ENCODE measurements at places on chromosomes 3 and 15.

GRCh38 chr3:10766049-10766705, 49.9 kb upstream of the SLC6A11 start:
- no peak for DNase-seq

- no peak for DNase-seq
Observed at GRCh38 chr15:29870495-29871151, 48.4 kb upstream of the TJP1 start.

DNA sequence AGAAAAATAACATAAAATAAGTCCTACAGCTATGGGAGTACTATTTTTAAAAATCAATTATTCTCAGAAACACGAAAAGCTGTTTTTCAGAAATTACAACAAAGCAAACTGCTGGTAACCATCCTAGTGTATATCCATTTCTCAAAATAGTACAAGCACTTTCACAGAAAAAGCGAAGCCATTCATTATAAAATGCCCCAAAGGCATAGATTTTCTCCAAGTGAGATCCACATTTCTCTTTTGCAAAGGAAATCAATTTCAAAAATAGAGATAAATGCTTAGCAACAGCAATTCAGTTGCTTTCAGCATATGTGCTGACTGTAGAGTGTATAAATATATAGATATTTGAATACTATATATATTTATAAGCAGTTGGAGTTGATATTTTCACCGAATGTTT, 1266.3 kb downstream of the SI start:
- DNase-seq, result no peak

DNA sequence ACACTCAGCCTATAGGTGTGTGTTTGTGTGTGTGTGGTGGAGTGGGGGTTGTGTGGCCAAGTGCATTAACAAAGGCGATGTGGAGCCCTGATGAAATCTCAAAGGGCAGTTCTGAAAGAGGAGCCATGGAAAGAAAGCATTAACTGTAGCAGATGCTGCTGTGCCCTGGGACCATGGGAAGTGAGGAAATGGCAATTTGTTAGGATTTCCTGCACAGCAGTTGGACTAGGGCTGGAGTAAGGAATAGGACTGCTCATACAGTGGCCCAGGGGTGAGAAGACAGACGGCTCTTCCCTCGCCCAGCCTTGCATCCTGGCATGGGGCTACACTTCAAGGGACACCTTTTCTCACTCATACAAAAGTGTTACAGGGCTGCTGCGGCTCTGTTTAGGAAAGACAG, 12.3 kb upstream of the ZBTB38 start:
- DNase-seq, result no peak

DNA sequence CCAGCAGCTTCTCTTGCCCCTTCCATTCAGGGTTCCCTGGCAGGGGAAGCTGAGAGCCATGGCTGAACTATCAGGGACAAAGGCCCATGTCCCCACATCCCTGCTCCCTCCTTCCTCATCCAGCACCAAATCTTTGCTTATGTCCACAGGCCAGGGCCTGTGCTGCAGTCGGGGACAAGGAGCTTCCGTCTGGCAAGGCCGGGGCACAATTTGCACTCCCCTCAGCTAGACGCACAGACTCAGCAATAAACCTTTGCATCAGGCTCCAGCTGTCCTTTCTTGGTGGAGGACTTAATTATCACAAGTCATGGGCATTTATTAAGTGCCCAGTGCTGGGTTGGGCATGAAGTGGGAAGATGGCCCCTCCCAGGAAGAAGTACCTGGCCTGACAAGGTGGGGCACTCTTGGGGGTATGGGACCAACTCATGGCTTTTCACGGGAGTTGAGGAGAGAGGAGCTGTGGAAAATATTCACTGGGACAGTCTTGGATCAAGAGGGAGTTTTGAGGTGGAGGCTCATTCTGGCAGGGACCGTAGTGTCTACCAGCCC, 4.9 kb downstream of the GNAT1 start:
- DNase-seq, result no peak

DNA sequence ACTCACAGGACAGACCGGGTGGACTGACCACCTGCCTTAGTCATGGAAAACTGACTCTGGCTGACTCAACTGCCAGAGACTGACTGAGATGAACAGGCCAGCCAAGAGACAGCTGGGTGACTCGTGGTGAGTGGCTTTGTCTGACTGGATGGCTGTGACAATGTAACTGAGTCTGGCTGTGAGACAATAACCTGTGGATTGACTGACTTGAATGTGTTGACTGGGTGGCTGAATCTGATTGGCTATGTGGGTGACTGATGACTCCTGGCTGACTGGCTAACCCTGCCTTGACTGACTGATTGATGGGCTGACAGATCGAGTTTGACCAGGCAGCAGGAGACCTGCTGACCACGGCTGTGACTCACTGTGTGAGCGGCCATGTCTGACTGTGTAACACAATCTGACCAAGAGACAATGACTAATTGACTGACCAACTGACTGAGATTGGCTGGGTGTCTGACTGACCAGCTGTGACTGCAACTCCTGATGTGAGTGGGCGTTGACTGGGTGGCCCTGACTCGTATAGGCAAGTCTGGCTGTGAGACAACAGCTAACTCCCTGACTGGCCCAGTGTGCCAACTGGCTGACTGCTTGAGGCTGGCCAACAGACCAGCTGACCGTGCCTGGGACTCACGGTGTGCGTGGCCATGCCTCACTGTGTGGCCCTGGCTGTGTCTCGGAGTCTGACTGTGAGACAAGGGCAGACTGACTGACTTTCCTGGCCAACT, 509.1 kb downstream of the SHQ1 start:
- DNase-seq, result no peak

- DNase-seq, result no peak
Observed at GRCh38 chr3:182862159-182862860, 69.0 kb downstream of the ATP11B start.

DNA sequence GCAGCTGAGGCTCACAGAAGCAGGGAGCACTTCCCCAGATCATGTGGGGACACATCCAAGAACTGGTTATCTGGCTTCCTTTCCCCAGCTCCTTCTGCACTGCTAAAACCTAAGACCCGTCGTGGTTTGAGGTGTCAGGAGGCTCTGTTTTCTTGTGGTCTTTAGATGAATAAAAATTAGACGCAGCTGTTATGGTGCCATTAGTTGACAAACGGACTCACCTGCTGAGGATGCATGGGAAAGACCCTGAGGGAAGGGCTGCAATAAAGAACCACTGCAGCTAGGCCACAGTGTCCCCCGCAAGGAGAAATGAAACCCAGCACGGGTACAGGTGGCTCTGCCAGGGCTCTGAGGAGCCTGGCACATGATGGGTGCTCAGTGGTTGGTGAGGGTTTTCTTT, 99.4 kb downstream of the IQSEC1 start:
- no peak for DNase-seq

DNA sequence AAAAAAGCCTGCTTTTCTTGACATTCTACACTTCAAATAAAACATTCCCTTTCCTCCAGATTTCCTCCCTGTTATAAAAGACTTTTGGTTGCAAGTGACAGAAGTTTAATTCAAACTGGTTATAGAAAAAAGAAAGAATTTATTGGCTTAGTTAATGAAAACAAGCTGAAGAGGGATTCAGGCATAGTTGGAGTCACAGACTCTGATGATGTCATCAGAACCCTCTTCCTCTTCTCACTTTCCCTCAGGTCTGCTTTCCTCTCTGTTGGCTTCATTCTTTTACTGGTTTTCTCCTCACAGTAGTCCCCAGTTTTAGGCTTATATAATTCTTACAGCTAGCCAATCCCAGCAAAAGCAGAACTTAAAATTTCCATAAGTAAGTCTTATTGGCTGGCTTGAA, 32.0 kb upstream of the MBNL1 start:
- no peak for DNase-seq

- DNase-seq, result no peak
Observed at GRCh38 chr3:53719796-53720195, 126.4 kb downstream of the CHDH start.

- no peak for DNase-seq
Observed at GRCh38 chr3:6110451-6110850, 750.5 kb upstream of the GRM7 start.

- no peak for DNase-seq
Observed at GRCh38 chr3:17505856-17506255, 236.6 kb downstream of the TBC1D5 start.

DNA sequence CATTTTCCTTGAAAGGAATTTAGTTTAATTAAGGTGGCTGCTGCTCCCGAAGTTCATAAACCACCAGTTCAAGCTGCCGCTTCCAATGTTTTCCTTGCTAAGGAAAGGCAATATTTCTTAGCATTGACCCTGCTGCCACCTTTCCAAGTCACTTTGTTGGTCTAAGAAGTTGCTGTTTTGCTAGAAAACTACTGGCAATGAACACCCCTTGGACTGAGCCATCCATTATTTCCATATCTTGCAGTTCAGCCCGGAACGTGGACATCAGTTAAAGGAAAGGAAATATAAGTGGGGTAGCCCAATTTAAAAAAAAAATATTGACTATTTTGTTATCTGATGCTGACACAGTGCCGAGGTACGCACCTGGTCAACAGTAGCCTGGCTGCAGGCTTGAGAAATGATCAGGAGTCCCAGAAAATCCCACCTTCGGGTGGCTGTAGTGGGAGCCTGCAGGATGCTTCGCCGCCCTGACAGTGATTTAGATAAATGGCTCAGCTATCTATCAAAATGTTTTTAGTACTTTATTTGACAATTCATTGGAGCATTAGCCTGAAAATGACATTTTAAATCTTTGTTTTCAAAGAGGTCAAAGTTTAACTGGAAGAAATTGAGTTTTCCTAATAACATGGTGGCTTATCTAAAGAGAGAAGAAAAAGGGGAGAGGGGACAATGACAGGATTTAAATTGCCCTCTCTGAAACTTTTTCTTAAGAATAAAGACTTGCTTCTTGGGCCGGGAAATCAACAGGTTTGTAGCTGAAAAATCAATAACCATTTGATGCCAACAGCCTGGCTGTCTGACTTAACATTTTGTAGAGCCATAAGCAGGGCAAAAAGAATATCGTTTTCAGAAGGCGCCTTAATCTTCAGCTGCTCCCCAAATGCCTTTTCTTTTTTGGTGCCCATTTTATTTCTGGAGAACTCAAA, 1.6 kb downstream of the RARB start:
- no peak for DNase-seq

DNA sequence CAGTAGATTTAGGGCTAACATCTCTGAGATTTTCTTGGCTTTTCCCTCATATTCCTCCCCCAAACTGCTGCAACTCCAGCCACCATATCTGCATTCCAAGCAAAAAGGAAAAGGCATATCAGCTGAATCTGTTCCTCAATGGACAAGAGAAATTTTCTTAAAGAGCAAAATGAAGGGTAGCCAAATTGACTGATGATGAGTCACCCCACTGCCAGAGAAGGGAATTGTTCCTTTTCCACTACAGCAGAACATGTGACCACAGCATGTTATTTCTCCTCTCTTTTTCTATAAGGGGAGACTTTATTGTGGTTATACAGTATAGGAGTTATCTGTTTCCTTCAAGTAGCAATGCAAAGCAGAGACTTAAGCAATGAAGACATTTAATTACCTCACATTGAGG, 172.5 kb downstream of the MTHFS start:
- no peak for DNase-seq

- no peak for DNase-seq
Observed at GRCh38 chr15:51075364-51075763, 19.3 kb downstream of the TNFAIP8L3 start.

DNA sequence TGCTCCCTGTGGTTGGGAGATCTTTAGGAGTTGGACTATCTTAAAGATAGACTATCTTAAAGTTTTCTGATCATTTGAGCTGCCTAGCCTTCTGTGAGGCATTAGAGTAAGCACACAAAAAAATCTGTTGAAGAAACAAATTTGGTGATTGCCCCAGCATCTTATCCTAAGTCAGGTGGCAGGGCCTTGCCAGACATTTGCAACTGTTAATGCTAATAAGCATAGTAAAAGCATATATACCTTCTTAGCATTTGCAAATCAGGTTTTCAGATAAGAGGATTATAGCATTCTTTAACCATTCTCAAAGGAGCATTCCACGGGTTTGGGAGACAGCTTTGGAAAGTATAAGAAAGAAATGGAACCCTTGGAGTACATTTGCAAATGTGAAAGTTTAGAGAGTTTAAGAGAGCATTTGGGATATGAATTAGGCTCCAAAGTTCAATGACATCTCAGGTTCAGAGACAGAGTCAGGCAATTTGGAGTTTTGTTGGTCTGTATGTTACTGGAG, 61.0 kb downstream of the SEMA6D start:
- no peak for DNase-seq

GRCh38 chr3:19485267-19485666, 337.0 kb downstream of the KCNH8 start:
- no peak for DNase-seq

- DNase-seq, result no peak
Observed at GRCh38 chr15:26477044-26477443, 295.8 kb downstream of the GABRB3 start.

GRCh38 chr3:50323614-50324199, 1.2 kb upstream of the HYAL2 start:
- DNase-seq, result no peak

GRCh38 chr15:83837945-83838571, 184.1 kb downstream of the ADAMTSL3 start:
- DNase-seq, result no peak

DNA sequence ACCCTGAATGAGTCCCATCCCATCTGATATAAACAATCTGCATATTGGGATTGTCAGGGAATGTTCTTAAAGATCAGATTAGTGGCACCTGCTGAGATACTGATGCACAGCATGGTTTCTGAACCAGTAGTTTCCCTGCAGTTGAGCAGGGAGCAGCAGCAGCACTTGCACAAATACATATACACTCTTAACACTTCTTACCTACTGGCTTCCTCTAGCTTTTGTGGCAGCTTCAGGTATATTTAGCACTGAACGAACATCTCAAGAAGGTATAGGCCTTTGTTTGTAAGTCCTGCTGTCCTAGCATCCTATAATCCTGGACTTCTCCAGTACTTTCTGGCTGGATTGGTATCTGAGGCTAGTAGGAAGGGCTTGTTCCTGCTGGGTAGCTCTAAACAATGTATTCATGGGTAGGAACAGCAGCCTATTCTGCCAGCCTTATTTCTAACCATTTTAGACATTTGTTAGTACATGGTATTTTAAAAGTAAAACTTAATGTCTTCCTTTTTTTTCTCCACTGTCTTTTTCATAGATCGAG, 4.5 kb downstream of the B2M start:
- DNase-seq, result no peak

GRCh38 chr3:194277104-194277785, 73.9 kb downstream of the CPN2 start:
- no peak for DNase-seq

GRCh38 chr3:28777806-28778475, 429.3 kb upstream of the AZI2 start:
- no peak for DNase-seq

DNA sequence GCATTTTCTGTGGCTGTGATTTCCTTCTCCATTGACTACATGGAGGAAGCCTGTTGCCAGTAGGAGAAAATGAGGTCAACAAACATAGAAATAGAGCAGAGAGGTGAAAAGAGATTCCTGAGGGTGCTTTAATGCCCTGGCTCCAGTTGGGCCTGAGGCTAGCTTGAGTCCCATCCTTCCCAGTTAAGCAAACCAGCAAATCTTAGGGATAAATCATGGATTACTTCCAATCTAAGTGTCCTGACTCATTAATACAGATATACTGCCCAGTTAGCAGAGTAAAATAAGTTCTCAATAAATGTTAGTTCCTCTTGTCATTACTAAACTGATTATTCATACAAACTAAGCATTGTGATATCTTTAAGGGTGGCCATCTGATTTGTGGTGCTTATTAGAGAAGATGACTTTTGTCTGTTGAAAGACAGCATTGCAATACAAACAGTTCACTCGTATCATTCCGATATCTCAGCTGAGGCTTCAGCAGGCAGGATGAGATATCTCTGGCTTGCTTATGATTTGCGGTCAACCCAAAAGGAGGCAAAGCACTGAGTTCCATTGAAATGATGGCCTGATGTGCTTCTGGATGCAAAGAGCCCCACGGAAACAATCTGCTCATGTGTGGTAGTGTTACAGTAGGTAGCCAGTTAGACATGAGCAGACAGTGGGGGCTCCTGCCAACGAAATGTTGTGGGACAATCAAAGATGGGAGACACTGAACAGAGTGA, 6.6 kb upstream of the STARD5 start:
- DNase-seq, result no peak

Measured in GM19239 (cell line).